Hepatocyte (in vitro differentiated cells): ENCODE measurements at places on chromosomes 4 and X. TPM values are rescaled to one million over a fixed set of nuclear protein-coding genes. Genes with fewer than 3 reads are reported as not detected.

- no peak for DNase-seq
Measured at GRCh38 chr4:141254326-141254725, 33.6 kb downstream of the ZNF330 start.

DNA sequence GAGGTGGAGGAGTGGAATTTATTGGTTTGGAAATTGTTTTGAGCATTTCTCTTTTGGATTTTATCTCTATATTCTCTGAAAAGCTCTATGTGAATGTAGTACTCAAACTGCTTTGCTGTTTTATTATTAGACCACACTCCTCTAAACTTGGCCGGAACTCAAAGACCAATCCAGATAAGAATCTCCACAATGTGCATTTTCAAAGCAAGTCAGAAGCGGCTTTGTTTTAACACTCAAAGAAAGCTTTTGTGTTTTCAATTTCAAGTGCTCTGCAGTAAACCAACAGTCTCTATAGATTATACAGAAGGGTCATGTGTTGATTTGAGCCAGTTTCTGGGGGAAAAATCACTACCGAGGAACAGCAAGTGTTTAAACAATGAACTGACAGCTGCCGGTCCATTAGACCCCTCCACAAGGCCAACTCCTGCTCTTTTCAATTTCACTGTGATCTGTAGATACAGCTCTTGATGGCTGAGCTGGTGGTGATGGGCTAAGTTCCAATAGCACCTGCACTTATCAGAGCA lies 79.4 kb downstream of the FTHL17 start:
- DNase-seq = no peak

- no peak for DNase-seq
Measured at GRCh38 chr4:143257356-143257755, 72.6 kb downstream of the USP38 start.

DNA sequence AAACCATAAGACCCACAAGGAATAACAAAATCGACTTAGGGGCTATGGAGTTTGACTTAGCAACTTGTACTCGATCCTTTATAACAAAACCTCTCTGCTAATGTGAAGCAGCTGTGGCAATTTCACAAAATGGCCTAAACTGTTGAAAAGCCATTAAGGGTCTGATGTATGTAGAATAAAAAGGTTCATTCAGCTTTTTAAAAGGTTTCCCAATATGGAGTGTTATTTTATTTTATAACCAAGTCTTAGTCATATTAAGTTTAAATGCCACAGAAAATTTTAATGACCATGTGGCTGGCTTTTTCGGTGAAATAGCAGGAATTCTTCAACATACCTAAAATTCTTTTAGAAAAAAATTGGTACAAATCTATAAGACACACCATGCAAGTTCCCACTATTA lies 291.8 kb upstream of the HAND2 start:
- DNase-seq = no peak

GRCh38 chr4:113472864-113473263 lies 288.7 kb downstream of the CAMK2D start:
- DNase-seq = no peak

DNA sequence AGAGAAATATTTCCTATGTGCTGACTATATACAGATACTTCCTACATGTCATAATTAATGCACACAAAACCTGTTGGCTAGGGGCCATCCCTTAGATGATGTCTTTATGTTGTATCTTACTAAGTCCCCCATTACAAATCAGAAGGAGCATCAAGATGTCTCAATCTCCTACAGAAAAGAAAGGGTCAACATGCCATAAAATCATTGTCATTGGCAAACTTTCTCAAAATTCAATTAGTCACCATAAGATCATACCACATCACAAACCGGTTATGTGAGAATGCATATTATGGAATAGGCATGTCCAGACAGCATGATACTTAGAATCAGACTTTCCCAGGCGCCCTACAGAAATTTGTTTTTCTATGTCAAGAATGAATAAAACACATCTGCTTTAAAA lies 175.2 kb upstream of the TET2 start:
- no peak for DNase-seq

DNA sequence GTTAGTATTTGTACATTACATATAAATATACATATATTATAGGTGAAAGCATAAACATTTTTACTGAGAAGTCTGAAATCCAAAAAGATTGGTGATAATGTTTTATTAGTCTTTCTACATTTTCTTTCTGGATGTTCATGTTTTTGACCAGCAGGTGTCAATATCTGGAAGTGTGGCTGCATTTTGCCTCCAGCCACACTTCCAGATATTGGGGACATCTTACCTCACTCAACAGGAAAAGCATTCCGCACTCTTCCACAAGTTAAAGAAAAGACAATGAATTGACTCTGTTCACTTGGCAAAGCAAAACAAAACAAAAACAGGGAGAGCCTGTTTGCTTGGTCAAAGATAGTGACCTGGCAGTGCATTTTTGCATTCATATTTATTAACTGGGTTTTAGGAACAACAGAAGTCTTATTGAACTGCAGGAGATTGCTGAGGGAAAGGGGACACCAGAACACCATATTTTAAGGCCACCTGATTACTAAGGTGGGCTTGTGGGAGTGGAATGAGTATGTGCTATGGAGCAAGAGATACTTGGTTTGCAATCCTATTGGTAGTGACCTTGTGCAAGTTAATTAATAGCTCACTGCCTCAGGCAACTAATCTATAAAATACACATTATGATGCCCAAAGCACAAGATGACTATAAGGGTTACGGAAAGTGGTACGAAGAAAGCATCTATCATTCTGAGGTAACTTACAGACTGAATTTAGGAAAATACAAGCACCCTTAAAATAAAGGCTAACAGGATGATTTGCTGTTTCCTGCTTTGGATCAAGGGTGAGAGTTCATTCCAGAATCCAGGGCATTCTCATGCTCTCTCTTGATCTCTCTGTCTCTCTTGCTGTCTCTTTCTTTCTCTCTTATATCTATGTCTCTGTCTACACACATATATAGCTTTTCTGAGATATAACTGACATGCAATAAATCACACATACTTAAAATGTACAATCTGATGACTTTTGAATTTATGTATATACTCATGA lies 389.9 kb upstream of the EMCN start:
- no peak for DNase-seq

DNA sequence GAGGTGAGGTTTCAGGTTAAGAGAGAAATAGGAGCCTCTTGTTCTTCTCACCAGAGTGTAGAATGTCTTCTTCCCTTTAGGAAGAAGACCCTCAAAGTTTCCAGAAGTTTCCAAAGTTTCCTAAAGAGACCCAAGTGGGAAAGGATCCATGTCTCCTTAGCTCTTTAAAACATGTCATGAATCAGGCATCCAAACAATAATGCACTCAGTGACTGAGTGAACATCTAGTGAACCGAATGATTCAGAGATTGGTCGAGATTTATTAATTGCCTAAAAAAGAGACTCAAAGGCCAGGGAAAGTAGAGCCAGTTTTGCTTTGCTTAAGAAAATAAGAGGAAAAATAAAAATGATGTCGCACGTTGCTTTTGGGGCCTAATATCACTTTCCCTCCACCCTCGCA lies 29.4 kb downstream of the FGF5 start:
- no peak for DNase-seq

- DNase-seq = no peak
Measured at GRCh38 chr4:32858361-32858760, 2138.2 kb downstream of the PCDH7 start.

DNA sequence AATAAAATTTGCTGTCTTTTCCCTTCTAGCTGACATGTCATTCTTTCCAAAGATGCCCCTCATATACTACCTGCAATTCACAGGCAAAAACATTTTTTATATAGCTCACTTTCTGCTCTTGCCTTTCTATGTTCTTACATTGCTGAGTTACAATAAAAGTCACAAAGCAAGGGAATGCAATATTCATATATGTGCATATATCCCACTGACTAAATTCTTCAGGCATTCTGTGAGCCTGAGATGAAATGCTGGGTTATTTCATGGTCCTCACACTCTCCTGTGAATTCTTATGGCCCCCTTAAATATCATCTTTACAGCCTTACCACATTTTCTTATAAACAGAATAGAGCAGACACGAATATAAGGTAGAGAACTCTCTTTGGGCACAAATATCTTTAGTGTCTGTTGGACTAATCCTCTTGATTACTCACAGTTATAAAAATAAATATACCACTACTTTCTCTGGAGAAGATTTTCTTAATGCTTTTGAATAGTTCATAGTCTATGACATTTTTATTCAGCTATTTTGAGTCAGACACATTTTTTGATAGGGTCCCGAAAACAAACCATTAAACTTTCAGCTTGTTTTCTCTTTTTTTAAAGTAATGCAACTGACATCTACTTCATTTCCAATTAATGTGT lies 84.1 kb upstream of the H2AZ1 start:
- no peak for DNase-seq

DNA sequence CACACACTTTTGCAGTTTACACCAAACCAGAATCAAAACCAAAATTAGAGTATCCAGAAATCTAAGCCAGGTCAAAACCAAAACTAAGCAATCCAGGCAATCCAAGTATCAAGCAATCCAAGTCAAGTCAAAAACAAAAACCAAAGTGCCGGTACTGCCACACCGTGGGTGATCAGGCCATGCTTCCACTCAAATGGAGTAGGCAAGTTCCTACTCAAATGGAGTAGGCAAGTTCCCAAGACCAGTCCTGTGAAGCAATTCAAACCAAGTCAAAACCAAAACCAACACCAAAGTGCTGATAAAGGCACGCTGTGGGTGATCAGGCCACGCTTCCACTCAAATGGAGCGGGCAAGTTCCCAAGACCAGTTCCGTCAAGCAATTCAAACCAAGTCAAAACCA lies 31.3 kb downstream of the MID1 start:
- no peak for DNase-seq

The WWC2 gene
- polyA plus RNA-seq = 16.1 and 19.3 TPM in 2 replicates

DNA sequence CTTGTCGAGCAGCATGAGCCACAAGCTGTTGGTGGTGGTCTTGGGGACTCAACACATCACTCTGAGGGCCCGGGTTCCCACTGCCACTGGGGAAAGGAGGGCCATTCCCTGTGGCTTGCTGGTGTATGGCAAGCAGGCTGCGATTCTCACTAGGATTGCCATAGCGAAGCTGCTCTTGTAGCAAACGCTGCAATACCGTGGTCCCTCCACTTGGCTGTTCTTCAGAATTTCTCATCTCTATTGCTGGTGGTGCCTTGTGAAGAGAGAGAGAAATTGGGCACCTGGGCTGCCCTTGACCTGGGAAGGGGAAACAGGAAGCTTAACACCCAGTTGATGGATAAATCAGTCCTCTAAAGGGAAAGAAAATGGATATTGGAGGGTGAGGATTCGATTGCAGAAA lies 17.7 kb downstream of the AMOT start:
- DNase-seq = no peak

DNA sequence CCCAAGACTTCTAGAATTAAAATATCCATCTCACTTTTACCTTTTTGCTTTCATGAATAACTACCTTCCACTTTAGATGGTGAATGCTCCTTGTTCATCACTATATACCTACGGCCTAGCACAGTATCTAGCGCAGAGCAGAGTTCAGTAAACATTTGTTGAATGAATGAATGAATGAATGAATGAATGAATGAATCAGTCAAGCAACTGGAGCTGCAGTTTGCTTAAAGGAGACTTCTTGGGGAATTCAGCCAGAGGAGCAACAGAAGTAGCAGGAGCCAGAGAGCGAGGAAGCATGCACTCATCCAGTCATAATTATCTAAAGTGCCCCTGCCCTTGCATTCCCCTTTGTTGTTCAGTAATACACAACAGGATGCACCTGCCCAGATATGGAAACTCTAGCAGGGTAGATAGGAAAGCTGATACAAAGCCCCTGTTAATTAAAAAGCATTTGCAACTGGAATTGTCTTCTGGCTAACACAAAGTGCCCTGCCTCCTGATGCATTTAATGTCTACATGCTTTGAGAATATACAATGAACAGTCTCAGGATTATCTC lies 103.0 kb upstream of the MBNL3 start:
- no peak for DNase-seq

DNA sequence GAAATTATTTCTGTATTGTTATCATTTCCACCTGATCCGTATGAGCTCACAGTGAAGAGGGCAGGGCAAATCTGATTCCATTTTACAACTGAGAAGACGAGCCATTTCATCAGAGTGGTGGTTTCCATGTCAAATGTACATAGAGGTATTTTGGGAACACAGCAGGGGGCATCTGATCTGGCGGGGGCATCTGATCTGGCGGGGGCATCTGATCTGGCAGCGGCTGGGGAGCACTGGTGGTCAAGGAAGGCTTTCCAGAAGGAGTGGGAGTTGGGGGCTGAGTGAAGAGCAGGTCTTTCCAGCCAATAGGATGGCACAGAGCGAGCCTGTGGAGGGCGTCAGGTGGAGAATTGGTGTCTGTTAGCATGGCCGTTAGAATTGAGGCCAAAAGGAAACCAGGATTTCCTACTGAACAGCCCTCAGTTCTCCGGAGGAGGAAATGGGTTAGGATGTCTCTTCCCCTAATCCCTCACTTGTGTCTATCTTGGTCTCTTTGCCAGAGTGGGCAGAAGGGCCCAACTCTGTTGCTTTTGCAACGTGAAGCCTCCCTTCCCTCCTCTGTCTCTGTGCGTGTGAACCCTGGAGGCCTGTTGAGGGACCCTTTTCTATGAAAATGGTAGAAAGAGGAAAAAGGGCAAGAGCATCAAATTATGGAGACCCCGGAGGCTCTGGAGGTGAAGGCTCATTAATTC lies 41.3 kb downstream of the RHOH start:
- no peak for DNase-seq

The GAB1 gene
- polyA plus RNA-seq = 6.0 and 10.9 TPM in 2 replicates

The AKAP14 gene
- polyA plus RNA-seq = not detected in 2 replicates

DNA sequence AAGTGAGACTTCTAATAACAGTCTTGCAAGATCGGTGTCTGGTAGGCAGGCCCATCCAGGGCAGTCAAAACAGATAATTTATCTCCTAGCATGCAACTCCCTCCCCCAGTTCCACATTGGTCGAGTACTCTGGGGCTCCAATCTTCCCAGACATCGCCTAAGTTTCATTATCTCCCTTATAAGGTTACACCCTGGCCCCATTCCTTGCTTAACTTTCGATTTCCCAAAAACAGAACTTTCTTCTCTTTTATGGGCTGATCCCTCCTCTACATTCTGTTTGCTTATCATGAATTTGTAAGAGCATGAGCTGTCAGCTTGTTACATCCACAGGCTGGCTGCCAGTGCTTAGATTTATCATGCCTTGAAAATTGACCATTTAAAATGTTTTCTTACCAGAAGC lies 471.3 kb downstream of the TECRL start:
- peak; percentile 20 for DNase-seq

- DNase-seq = peak; percentile 57
Measured at GRCh38 chr4:7394681-7395451, 39.9 kb downstream of the PSAPL1 start.

The PARM1 gene
- polyA plus RNA-seq = 90.4 and 107 TPM in 2 replicates

DNA sequence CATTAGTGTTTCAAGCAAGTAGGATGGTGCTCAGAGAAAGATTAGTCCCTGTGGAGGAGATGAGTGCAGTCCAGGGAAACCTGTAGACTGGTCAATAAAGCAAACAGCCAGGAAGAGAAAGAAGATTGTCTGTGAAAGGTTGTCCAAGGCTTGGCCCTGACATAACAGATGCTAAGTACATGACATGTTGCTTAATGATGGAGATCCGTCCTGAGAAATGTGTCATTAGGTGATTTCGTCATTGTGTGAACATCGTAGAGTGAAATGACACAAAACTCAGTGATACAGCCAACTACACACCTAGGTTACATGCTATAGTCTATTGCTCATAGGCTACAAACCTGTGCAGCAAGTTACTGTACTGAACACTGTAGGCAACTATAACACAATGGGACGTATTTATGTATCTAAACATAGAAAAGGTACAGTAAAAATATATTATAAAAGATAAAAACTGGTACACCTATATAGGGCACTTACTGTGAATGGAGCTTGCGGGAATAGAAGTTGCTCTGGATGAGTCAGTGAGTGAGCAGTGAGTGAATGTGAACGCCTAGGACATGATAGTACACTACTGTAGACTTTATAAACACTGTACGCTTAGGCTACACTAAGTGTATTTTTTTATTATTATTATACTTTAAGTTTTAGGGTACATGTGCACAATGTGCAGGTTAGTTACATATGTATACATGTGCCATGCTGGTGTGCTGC lies 9.0 kb upstream of the PRSS48 start:
- peak; percentile 13 for DNase-seq
